ENCODE measurements at places on chromosomes 3 and 15.
A peak's percentile ranks its signal among the peaks of the same experiment; 100 is the strongest.

- no peak for DNase-seq
Observed at GRCh38 chr15:73383310-73384189, 14.8 kb upstream of the HCN4 start.

DNA sequence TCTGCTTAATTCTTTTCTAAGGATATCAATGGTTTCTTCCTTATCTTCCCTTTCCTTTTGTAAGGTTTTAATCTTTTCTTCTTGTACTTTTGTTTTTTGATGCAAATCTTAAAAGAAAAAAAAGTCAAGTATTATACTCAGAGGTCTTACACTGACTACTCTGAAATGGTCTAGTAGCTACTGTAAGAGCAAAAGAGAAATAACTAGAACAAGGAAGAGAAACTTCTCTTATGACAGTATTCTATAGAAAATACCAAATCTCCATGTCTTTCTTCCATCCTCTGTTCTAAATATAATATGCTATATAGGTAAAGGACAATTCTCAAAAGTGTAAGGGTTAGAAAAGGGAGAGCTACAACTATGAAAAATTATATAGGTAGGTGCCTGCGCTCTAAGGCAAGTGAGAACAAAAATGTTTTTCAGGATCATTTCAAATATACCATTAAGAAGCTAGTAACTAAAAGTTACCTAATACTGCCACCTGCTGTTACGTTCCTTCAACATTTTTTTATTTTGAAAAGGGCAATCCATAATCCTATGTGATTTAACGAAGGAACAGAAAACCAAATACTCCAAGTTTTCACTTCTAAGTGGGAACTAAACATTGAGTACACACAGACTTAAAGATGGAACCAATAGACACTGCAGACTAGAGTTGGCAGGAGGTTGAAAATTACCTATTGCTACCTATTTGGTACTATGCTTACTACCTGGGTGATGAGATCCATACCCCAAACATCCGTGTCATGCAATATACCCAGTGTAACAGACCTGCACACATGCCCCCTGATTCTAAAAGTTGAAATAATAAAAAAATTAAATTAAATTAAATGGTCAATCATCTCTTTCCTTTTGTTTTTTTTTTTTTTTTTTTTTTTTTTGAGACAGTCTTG, 36.7 kb downstream of the CIP2A start:
- peak; percentile 47 for DNase-seq

DNA sequence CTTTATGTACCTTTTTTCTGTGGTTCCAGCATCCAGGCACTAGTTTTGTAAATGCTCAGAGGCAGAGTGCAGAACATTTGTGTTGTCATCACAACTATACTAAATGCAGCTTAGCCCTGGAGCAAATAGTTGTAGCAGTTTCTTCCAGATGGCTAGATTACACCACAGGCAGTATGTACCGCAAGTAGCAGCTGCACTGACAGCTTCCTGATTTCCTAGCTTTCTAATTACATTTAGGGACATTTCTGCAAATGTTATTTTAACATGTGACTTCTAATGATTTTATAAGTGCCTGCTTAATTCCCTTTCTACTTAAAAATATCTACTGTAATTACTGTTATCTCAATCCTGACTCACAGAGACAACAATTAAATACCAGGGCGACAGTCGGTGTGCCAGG, 106.5 kb downstream of the NR2E3 start:
- DNase-seq, result no peak

GRCh38 chr15:85379403-85380131, 836 bp upstream of the AKAP13 start:
- peak; percentile 33 for DNase-seq

GRCh38 chr3:107699682-107700081, 176.9 kb downstream of the BBX start:
- DNase-seq, result no peak

Measured in LHCN-M2 (cell line).